Right atrium auricular region (tissue), 2 donors: ENCODE measurements at places on chromosomes 6 and 20. TPM values are rescaled to one million over a fixed set of nuclear protein-coding genes. Genes with fewer than 3 reads are reported as not detected.

DNA sequence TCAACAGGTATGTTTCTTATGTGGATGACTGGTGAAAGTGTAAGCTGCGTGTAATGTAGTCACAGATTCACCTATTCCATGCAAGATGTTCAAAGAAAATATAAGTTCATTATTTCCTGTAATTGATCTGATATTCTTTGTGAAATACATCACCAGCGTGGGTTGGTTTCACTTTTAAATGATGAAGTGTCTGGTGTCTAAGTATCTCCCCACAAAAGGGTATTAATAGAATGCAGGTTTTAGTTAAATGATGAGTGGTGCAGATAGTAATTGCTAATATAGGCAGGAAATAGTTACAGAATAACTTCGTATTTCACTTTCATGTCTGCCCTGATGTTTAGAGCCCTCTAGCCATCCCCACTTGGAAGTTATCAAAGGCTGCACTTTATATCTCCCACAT is 22.2 kb downstream of the PGBD1 start:
- no peak for DNase-seq

- no peak for DNase-seq
Measured at GRCh38 chr6:134654751-134655150, 295.1 kb downstream of the ALDH8A1 start.

GRCh38 chr20:21323640-21324039 is 20.5 kb downstream of the XRN2 start:
- no peak for DNase-seq

PAX1 gene
- total RNA-seq = not detected

DNA sequence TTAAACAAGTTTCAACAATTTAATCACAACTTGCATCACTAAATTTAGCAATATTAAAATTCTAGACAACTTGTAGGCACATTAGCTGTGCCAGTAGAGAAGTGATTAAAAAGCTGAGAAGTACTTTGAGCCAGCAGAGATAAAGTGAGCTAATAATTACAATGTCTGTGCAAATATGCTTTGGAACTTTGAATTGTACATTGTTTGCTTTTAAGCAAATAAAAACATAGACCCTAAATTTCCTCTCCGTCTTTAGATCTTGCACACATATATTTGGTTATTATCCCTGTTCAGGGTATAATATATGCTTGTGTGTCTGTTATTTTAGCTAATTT is 44.2 kb upstream of the DEFB112 start:
- DNase-seq = no peak

DNA sequence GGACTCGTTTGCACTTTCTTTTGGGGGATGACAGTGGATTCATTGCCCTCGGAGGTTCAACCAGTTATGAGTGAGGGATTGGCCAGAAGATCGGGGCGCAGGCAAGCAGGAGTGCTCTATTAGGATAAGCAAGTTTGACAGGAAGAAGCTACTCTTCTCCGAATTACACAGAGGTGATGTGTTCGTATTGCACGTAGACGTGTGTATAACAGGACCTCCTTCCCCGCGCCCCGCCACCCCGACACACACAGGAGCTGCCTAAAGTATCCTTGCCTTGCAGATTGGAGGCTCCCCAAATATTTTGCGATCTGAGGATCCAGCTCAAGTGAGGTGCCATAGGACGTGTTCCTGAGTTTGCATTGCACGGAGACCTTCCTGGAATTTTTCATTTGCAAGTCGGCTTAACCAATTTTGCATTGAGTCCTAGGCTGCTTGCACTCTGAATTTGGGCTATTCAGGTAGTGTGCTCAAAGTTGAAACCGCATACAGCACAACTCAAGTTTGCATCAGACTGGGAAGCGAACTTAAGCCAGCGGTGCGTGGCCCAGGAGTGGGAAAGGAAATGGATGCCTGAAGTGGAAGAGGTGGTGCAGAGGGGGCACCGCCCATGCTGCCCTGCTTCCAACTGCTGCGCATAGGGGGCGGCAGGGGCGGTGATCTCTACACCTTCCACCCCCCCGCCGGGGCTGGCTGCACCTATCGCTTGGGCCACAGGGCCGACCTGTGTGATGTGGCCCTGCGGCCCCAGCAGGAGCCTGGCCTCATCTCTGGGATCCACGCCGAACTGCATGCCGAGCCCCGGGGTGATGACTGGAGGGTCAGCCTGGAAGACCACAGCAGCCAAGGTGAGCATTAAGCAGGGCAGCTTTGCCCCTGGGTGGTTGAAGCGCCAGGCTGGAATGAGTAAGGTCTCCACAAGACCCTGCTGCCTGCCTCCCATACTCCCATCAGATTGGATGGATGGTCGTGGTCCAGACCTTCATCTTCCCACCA is 770 bp downstream of the TCF19 start:
- DNase-seq = no peak

WFDC5 gene
- not detected for total RNA-seq
